Amniotic epithelial cell (primary cell): ENCODE measurements at places on chromosomes 5 and 9.

DNA sequence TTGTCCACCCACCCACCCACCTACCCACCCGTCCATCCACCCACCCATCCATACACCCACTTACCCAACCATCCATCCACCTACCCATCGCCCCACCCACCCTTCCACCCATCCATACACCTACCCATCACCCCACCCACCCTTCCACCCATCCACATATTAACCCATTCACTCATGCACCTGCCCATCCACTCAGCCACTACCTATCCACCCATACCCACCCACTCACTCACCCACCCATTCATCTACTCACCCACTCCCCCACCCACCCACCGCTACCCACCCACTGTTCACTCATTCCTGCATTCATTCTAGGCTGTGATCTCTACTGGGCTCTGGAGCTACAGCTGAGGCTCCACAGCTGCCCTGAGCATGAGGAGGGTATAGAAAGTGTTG is 117.5 kb upstream of the LMX1B start:
- DNase-seq = no peak

GRCh38 chr5:116605310-116606070 is 30.9 kb upstream of the SEMA6A start:
- no peak for DNase-seq

- no peak for DNase-seq
Observed at GRCh38 chr5:49953-50544, 41.9 kb upstream of the PLEKHG4B start.

DNA sequence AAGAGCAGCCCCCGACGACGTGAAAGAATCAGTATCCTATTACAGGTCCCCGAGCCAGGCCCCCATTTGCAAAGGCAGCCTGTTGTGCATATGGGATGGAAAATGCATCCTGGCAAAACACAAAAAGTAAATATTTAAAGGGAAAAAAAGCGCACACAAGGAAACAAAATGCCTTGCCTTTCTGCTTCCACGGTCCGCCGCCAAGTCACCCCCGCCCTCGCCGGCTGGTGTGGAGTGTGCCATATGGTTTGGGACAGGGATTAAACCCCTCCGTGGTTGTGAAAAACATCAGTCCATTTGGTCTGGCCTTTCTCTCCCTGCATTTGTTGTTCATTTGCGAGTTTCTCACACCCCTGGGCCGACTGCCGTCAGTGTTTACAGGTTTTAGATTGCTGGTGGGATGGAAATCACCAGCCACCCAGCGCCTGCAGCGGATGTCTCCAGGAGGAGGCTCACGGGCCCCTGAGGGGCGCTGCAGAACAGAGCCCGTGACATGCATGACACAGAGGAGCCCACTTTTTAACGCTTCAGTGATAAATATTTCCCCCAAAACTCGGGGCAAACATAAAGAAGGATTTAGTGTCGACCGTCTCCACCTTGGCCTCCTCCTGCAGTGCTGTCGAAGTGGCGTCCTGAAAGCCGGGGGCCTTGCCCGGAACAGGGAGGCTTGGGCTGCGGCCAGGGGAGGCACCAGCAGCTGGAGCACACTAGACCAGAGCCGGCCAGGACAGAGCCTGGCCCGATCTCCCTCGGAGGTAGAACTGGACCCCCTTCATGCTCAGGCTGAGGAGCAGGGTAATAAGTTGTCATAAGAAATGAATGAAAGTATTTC is 161.5 kb downstream of the HSD17B3 start:
- no peak for DNase-seq

- no peak for DNase-seq
Observed at GRCh38 chr9:33265211-33265865, 489 bp downstream of the CHMP5 start.
